Stromal cell of bone marrow (primary cell): ENCODE measurements at places on chromosomes 6 and 20.

DNA sequence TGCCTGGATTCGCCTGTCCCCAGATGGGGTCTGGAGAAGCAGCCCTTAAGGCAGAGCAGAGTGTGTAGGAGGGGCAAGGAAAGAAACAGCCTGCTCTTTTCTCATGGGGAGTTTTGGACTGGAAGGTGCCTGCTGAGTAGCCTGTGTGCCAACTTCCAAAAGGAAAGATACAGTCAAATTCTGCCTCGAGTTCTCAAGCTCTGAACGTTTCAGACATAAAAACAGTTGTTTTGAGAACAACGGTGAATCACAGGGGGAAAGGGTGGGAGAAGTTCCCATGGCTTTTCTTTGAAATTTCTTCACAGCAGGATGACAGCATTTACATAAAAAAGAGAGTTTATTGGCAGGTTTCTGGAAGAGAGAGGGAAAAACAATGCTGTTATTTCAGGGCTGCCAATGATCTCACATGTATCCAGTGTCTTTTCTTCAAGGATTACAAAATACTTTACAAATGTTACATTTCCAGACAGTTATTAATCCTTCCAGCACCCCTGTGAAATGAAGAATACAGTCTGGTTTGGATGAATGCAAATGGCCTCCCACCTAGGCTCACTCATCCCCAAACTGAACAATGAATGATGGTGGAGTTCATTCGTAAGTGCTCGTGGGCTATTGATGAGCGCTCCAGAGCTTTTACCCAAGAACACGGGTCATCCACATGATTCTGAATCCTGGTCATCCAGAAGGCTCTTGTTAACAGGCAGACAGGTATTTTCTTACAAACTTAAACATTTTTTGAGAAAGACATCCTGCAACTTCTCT, 33.8 kb upstream of the ECI2 start:
- DNase-seq = peak; percentile 12

GRCh38 chr6:154394571-154394970, 38.0 kb upstream of the IPCEF1 start:
- DNase-seq = no peak

DNA sequence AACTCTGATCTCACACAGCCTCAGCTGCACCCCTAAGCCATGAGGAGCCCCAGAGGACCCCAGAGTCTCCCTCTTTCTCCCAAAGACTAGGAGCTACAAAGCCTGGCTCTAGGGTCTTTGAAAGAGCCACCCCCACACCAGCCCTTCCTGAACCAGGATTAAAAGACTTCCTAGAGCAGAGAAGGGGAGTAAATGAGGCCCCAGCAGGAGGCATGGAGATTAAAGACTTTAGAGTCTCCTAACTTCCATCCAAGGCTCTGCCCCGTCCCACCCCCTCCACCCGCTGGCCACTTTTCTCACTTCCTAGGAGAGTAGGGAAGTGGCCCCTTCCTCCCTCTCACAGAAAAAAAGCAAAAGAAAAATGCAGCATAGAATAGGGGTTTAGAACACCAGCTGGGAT, 1.7 kb downstream of the PREX1 start:
- no peak for DNase-seq

- DNase-seq = no peak
Measured at GRCh38 chr6:151154418-151154817, 85.3 kb upstream of the AKAP12 start.

DNA sequence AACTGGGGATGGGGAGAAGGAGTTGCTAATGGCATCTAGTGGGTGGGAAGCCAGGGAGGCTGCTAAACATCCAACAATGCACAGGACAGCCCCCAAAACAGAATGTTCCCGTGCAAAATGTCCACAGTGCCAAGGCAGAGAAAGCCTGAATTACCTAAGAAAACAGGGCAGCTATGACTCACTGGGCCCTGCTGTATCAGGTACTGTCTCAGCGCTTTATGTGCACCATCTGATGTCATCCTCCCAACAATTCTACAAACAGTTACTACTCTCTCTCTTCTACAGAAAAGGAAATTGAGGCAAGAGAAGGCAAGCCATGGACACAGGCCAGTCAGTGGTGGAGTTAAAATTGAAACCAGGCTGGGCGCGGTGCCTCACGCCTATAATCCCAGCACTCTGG, 3.1 kb downstream of the YTHDF1 start:
- DNase-seq = no peak

GRCh38 chr6:4029687-4030086, 49.2 kb downstream of the FAM217A start:
- DNase-seq = no peak

DNA sequence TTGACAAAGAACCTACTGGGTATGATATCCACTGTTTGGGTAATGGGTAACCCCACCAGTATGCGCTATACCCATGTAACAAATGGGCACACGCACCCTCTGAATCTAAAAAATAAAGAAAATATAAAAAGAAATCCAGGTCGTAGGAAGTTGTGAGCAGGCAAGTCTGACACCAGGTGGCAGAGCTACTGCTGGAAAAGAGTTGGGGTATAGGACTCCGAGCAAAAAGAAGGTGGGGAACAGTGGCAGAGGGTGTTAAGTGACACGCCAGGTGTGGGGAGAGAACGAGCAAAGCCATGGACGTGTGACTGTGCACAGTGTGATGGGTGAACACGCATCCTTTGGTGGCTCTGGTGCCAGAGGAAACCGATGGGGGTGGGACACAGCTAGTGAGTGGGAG, 46.7 kb downstream of the NOX3 start:
- no peak for DNase-seq

DNA sequence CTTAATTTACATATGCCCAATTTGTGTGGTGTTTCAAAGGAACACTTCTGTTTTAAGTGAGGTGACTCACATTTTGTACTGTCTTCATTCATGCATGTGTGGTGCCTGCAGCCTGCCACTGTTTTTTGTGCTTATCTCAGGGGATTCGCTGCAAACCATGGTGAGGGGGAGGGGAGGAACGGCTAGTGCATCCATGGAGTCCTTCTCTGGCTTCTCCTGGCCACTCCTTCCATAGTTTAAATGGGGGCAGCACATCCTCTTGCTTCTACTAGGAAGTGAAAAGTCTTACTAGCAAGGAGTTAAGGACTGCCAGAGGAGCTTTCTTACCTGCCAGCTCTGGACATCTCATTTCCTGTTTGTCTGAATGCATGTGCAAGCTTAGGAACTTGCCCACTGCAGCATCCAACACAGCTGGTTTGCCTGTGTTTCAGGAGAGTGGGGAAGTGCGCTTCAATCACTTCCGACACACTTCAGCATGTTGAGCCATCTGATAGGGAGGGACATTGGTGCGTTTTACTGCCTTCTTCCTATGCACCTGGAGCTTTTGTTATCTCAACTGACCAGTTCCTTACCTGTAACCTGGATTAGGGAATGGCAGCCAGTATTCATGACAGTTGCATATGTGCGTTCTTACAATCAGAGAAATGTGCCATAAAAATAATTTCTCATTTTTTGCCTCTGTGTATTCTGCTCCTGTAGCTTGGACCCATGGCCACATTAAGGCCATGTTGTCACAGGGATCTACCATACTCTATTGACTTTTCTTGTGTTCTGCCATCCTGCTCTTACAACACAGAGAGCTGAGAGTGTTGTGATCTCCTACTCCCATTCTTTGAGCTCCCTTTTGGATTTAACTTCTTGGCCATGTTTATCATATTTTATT, 211.3 kb downstream of the ARID1B start:
- DNase-seq = no peak

DNA sequence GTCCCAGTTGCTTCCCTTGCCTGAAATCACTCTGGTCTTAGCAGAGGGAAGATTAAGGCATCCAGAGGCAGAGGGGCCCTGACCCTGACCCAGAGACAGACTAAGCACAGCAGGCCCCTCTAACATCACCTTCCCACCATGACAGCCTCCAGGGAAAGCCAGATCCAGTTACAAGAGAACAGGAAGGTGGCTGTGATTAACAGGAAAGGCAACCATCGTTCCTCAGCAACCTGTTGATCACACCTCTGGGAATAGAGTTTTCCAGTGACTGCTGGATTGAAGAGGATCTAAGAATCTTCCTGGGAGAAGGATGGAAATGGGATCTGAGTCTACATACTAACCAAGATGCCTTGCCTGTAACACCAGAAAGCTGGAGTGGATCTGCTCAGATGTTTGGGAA, 5.2 kb upstream of the TREM1 start:
- DNase-seq = no peak

DNA sequence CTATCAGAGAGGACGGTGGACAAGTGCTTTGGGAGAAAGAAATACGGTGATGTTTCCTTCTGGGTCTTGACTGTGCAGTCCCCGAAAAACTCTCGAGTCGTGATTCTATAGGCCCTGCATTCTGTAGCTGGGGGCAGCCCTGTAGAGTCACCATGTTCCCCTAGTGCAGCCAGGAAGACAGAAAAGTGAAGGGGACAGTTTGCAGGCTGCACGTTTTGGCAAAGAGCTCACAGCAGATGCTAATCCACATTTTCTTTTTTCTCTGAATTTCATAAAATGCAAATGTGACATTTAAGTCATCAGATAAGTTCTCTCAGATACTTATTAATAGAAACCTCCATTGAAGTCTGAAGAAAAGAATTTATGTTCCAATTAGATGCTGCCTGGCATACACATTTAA, 19.5 kb downstream of the SPATS1 start:
- no peak for DNase-seq

DNA sequence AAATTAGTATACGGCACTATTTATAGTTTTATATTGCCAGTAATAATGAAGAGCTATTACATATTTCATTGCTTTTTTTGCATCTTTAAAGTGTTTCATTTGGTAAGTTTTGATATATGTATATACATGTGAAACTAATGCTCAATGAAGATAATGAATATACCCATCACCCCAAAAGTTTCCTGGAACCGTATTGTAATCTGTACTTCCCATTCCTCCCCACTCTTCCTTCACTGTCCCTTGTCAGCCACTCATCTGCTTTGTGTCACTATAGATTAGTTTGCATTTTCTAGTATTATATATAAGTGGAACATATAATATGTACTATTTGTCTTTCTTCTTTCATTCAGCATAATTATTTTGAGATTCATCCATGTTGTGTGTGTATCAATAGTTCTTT, 10.3 kb upstream of the TBC1D32 start:
- DNase-seq = no peak

DNA sequence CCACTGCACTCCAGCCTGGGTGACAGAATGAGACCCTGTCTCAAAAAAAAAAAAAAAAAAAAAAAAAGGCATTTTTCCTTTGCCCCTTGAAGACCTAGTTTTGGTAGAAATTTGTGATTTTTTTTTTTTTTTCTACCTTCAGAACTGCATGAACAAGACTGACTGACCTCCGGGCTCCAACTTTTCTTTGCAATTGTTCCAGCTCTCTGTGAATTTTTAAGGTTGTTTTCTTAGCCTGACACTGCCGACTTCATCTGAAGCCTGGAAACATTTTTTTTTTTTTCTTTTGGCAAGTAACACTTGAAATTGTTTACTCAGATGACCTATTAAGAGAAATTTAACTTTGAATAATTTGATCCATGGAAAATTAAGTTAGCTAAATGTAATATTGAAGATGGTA, 73.0 kb downstream of the SLC24A3 start:
- DNase-seq = no peak

DNA sequence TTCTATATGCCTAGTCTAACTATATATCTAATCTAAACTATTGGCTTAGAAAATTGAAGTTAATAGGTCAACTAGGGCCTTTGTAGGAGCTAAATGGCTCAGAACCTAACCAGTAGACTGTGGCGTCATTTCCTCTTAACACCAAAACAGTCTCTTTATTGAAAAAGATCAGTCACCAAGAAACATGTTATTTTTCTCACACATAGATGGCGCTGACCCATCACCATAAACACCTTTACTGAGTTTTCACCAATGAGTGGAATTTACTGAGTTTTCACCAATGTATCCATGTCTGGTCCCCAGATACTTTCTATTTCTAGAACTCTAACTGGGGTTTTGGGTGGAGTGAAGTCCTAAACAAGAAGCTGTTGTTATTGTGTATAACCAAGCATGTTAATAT, 636.0 kb downstream of the BCKDHB start:
- peak; percentile 43 for DNase-seq

DNA sequence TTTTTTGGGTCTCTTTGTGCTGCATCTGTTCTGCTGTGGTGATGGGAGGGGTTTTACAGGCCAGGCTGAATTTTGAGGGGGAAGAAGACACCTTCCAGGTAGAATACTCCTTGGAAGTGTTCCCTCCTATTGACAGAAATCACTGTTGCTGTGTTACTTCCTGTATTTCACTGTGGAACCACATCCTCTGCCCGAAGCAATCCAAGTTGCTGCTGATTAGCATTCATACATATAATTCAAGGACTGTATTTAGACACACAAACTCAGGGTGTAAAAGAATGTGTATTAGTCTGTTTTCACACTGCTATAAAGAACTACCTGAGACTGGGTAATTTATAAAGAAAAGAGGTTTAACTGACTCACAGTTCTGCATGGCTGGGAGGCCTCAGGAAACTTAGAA, 50.6 kb upstream of the TMEM244 start:
- no peak for DNase-seq

GRCh38 chr6:6616656-6617055, 28.1 kb downstream of the LY86 start:
- no peak for DNase-seq

DNA sequence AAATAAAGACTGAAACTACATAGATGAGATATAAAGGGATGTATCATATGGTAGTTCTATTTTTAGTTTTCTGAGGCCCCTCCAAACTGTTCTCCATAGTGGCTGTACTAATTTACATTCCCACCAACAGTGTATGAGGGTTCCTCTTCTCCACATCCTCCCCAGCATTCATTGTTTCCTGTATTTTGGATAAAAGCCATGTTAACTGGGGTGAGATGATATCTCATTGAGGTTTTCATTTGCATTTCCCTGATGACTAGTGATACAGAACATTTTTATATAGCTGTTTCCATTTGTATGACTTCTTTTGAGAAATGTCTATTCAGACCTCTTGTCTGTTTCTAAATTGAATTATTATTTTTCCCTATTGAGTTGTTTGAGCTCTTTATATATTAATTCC, 229.3 kb downstream of the RFPL4B start:
- no peak for DNase-seq

DNA sequence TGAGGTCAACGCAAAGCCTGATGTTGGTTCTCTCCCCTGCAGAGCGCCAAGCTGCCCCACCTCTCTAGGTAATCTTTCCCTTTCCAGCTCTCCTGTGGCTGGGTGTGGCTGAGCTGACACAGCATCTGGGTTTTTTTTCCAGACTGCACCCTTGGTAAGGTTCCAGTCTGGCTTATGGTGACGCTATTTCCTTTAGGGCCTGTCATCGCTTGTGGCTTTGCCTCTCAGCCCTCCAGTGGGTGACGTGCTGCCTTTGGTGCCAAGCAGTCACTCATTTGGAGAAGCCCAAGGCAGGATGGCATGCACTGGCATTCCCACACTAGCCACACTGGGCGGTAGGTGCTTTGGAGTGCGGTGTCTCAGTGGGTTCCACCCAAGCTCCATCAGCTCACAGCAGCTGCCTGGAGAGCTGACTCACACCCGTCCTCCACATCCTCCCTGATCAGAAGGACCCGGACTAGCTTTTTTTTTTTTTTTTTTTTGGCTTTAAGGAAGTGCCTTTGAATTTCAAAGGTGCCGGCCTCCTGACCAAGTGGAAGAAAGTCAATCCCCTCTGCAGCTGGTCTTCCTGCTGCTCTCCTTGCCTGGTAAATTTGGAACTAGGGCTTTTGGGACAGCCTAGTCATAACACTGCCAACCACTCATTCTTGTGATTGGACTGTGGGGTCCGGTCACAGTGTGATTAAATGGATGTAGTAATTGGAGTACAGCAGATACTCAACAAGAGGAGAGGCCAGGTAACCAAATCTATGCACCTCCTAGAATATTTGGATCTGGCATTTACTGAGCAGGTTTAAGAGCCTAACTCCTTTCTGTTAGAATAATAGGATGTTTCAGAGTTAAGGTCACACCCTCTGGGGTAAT, 153.6 kb downstream of the CD83 start:
- DNase-seq = peak; percentile 79
